Dermis microvascular lymphatic vessel endothelial cell (primary cell): ENCODE measurements at places on chromosomes 1 and 21. TPM values are rescaled to one million over a fixed set of nuclear protein-coding genes. Genes with fewer than 3 reads are reported as not detected.

The KCNC4 gene
- total RNA-seq: 0.77 and 1.0 TPM in 2 replicates

The MMP23B gene
- total RNA-seq: 0.25 TPM in 1 of 2 replicates, not detected in the other

The LRRC3 gene
- total RNA-seq: 0.77 and 1.8 TPM in 2 replicates

The PGLYRP4 gene
- total RNA-seq: not detected in 2 replicates

The IL6R gene
- total RNA-seq: 11.3 and 12.7 TPM in 2 replicates

The RPE65 gene
- total RNA-seq: not detected in 2 replicates
